ENCODE measurements at places on chromosomes 1 and 21.

- no peak for DNase-seq
These were observed 64.1 kb downstream of the USP24 start for GRCh38 chr1:55150880-55151588.

GRCh38 chr1:169338617-169339016, 29.0 kb downstream of the NME7 start:
- DNase-seq = no peak

GRCh38 chr1:3609016-3609768, 2.1 kb downstream of the MEGF6 start:
- DNase-seq = no peak

DNA sequence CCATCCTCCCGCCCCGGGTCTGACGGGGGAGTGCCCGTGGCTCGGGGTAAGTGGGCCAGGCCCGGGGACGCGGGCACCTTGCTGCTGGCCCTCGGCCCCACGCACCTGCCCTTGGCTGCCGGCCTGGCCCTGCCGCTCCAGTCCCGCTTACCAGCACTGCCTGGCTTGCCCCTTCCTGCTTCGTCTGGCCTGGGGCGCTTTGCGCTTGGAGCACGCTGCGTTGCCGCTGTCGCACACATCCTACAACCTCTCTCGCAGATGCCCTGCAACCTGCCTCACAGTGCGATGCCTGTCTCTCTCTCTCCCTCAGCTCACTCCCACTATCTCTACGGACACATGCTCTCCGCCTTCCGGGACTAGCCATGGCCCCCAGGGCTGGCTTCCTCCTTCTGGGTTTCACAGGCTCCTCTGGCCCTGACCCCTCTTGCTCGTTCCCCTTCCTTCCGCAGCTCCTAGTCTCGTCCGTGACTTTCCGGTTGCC, 9.7 kb downstream of the MYOG start:
- no peak for DNase-seq

GRCh38 chr21:41786509-41786987, 19.7 kb upstream of the RIPK4 start:
- DNase-seq = no peak

GRCh38 chr21:38965910-38966504, 160.3 kb downstream of the ETS2 start:
- DNase-seq = no peak
